ENCODE measurements at places on chromosomes 12 and 14. TPM values are rescaled to one million over a fixed set of nuclear protein-coding genes. Genes with fewer than 3 reads are reported as not detected.

The KCNMB4 gene
- 0.49 TPM for polyA plus RNA-seq

The LRCOL1 gene
- polyA plus RNA-seq: not detected

The CCDC175 gene
- polyA plus RNA-seq: not detected

The SLC5A8 gene
- not detected for polyA plus RNA-seq

The SERPINA1 gene
- polyA plus RNA-seq: not detected

The TAS2R31 gene
- polyA plus RNA-seq: not detected

The GUCY2C gene
- not detected for polyA plus RNA-seq

The TMEM52B gene
- polyA plus RNA-seq: not detected

The MANSC4 gene
- polyA plus RNA-seq: not detected

The RFX4 gene
- polyA plus RNA-seq: not detected

The ACOT6 gene
- not detected for polyA plus RNA-seq

The PRIMA1 gene
- polyA plus RNA-seq: not detected

The POLE2 gene
- 3.1 TPM for polyA plus RNA-seq

Measured in CD4-positive, alpha-beta memory T cell (primary cell).